ENCODE measurements at places on chromosomes 4 and X. TPM values are rescaled to one million over a fixed set of nuclear protein-coding genes. Genes with fewer than 3 reads are reported as not detected.

Gene SLC38A5
- not detected for total RNA-seq

Gene RAB33A
- not detected for total RNA-seq

Gene GNRHR
- not detected for total RNA-seq

Gene CSAG1
- 60.4 TPM for total RNA-seq

Gene MAGEE2
- not detected for total RNA-seq

Gene HPGD
- not detected for total RNA-seq

Gene NUP62CL
- not detected for total RNA-seq

Gene TMEM271
- not detected for total RNA-seq

Gene KDR
- 0.72 TPM for total RNA-seq

Gene DMD
- 1.7 TPM for total RNA-seq

Gene PNMA6A
- total RNA-seq: 0.08 TPM

Gene SOX3
- not detected for total RNA-seq

Gene ADGRG2
- not detected for total RNA-seq

Gene TRPC5OS
- not detected for total RNA-seq

Gene ARSJ
- total RNA-seq: 16.6 TPM

Measured in A375 (cell line).